ENCODE measurements at places on chromosomes 6 and 20.

GRCh38 chr6:54132587-54132986 lies 21.3 kb downstream of the MLIP start:
- no peak for DNase-seq

GRCh38 chr20:1644101-1644962 lies 13.2 kb downstream of the SIRPG start:
- DNase-seq: no peak

DNA sequence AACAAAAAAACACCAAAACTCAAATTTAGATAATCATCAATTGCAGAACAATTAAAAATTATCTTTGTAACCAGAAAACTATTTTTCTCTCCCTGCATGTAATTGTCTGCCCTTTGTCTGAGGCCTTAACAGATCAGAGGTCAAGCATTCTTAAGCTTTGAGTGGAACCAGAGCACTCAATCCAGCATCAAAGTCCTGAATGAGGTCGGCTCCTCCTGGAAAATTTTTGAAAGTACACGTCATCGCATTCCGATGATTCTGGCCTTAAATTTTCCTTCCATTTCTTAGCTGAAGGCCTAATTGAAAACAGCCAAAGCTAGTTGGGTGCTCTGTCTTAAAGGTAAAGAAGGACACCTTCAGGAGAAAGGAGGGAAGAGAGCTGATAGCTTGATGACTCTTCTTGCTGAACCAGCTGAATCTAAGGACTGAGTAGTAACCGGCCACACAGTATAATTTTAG lies 510.2 kb upstream of the SULF2 start:
- no peak for DNase-seq

- no peak for DNase-seq
Observed at GRCh38 chr6:110938171-110938570, 20.3 kb upstream of the GTF3C6 start.
